ENCODE measurements at places on chromosomes 2 and 18. TPM values are rescaled to one million over a fixed set of nuclear protein-coding genes. Genes with fewer than 3 reads are reported as not detected.

- no peak for DNase-seq
- peaks cover 71% of the 10 kb centered on the region for H3K4me1 ChIP-seq
- H3K27me3 ChIP-seq: no peaks in the 10 kb centered on the region
- peak overlapping the region; percentile 79 for H3K27ac ChIP-seq
Observed at GRCh38 chr18:75216212-75216910, 5.8 kb downstream of the TSHZ1 start.

- no peaks in the 10 kb centered on the region for H3K4me1 ChIP-seq
- H3K4me3 ChIP-seq: no peak overlapping the region
Observed at GRCh38 chr2:84126530-84126929, 332.6 kb downstream of the SUCLG1 start.

- H3K36me3 ChIP-seq: no peaks in the 10 kb centered on the region
- no peak within 1 kb of the TSS for H3K27ac ChIP-seq
- H3K27me3 ChIP-seq: no peaks in the 10 kb centered on the region
- DNase-seq: no peak
- H3K4me1 ChIP-seq: no peaks in the 10 kb centered on the region
Observed at GRCh38 chr2:137964066-137964858, at the start of gene HNMT. Gene HNMT (plus strand): TSS chr2:137964473. CDS start chr2:137964492, 19 bp downstream.

- H3K4me3 ChIP-seq: no peak overlapping the region
- no peak for DNase-seq
- H3K27me3 ChIP-seq: peaks cover 42% of the 10 kb centered on the region
- no peak overlapping the region for H3K27ac ChIP-seq
- H3K4me1 ChIP-seq: no peaks in the 10 kb centered on the region
Observed at GRCh38 chr2:31581124-31581795, 522 bp upstream of the SRD5A2 start.

DNA sequence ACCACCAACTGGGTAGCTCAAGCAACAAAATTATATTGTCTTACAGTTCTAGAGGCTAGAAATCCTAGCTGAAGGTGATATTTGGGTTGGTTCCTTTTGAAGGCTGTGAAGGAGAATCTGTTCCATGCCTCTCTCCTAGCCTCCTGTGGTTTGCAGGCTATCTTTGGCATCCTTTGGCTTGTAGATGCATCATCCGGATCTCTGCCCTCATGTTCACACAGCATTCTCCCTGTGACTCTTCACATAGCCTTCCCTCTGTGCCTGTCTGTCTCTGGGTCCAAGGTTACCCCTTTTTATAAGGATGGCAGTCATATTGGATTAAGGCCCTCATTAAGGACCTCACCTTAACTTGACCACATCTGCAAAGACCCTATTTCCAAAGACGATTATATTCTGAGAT lies 78.6 kb upstream of the MAP3K20 start:
- no peaks in the 10 kb centered on the region for H3K4me1 ChIP-seq
- no peak overlapping the region for H3K4me3 ChIP-seq
- H3K27me3 ChIP-seq: peaks cover 9% of the 10 kb centered on the region
- no peak for DNase-seq
- no peak overlapping the region for H3K27ac ChIP-seq
- no peaks in the 10 kb centered on the region for H3K36me3 ChIP-seq

DNA sequence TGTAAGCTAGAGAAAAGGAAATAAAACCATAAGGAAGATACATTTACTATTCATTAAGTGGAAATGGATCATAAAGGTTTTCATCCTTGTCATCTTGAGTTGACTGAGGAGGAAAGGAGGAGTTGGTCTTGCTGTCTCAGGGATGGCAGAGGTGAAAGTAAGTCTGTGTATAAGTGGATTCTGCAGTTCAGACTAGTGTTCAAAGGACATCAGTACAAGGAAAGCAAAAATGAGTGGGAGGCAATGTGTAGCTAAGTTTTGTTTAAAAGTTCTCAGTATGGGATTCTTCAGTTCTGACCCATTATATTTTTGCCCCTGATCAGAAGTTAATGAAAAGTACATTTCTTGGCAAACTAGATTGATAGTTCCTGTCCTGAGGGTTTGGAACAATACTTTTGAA lies 18.9 kb downstream of the SLC20A1 start:
- no peak overlapping the region for H3K4me3 ChIP-seq
- no peaks in the 10 kb centered on the region for H3K27me3 ChIP-seq
- DNase-seq: no peak
- H3K27ac ChIP-seq: no peak overlapping the region

DNA sequence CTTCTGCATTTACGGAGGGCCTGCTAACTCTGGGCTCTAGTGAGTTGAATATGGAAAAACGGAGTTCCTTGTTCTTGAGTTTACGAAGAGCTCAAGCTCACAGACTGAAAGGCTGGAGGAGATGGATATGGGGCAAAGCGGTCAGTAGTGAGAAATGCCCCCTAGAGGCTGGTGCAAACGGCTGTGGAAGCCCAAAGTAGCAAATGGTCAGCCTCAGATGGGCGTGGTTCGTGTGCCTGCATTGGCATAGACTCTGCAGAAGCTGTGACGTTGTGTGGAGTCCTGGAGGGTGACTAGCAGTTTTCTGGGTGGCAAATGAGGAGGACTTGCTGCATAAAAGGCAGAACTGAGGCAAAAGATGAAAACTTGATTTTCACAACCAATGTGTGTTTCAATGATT lies 93.6 kb upstream of the TWIST2 start:
- no peak overlapping the region for H3K4me3 ChIP-seq
- no peak overlapping the region for H3K27ac ChIP-seq

- peaks cover 12% of the 10 kb centered on the region for H3K36me3 ChIP-seq
- peaks cover 86% of the 10 kb centered on the region for H3K4me1 ChIP-seq
- no peak for DNase-seq
- H3K27me3 ChIP-seq: no peaks in the 10 kb centered on the region
Observed at GRCh38 chr18:63187791-63188460, 131.6 kb downstream of the BCL2 start.

DNA sequence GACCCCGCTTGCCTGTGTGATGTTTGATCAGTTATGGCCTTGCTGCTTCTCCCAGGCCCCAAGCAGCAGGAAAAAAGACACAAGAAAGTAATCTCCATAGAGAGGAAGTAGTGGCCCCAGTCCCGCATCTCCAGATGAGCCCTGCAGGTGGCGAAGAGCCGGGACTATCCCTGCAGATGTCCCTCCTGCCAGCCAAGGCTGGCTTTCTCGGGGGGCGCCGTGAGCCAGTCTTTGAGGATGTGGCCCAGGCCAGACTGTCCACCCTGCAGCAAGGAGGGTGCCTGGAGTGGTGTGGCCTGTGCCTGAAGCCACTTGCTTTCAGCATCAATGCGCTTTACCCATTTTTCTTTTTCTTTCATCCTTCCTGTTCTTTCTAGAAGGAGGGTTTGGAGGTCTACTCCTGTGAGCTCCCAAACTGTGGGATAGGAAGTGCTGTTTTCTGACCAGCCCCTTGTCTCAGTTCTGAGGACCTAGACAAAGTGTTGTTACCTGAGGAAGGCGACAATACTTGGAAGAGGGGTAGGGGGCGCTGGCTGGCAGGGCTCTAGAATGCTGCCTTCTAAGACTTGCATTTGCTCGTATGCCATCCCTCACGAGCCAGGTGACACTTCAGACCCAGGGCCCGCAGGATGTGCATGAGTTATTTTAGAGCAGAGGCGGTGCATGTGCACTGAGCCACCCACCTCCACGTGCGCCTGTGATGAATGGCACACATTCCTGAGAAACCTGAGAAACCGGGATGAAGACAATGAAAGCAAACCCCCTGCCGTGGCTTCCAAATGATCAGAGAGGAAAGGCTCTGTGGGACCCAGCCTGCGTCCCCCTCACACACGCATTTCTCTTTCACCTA lies 255.8 kb downstream of the FBXO15 start:
- DNase-seq: peak; percentile 10
- H3K4me3 ChIP-seq: no peak overlapping the region
- H3K27ac ChIP-seq: no peak overlapping the region
- H3K4me1 ChIP-seq: no peaks in the 10 kb centered on the region
- no peaks in the 10 kb centered on the region for H3K36me3 ChIP-seq

The SLC9A2 gene
- not detected for total RNA-seq

The SRBD1 gene
- 20.5 TPM for total RNA-seq

The RNASEH1 gene
- total RNA-seq: 23.6 TPM

The ERFE gene
- not detected for total RNA-seq

The RIT2 gene
- total RNA-seq: not detected
